ENCODE measurements at places on chromosomes 6 and 20. TPM values are rescaled to one million over a fixed set of nuclear protein-coding genes. Genes with fewer than 3 reads are reported as not detected.

The ERGIC3 gene
- polyA plus RNA-seq, result 189 TPM

The REPS1 gene
- polyA plus RNA-seq, result 19.9 TPM

The FYN gene
- 9.5 TPM for polyA plus RNA-seq

The LY6G6F gene
- polyA plus RNA-seq, result 0.45 TPM

The RAET1E gene
- polyA plus RNA-seq, result 0.43 TPM

The TPD52L1 gene
- polyA plus RNA-seq, result 76.6 TPM

The CLVS2 gene
- polyA plus RNA-seq, result not detected

The TNFRSF21 gene
- 24.4 TPM for polyA plus RNA-seq

Measured in adipose tissue (tissue), 3 donors.